ENCODE measurements at places on chromosomes 3 and 15.

- DNase-seq, result no peak
Observed at GRCh38 chr3:106755336-106755735, 621.9 kb upstream of the CCDC54 start.

DNA sequence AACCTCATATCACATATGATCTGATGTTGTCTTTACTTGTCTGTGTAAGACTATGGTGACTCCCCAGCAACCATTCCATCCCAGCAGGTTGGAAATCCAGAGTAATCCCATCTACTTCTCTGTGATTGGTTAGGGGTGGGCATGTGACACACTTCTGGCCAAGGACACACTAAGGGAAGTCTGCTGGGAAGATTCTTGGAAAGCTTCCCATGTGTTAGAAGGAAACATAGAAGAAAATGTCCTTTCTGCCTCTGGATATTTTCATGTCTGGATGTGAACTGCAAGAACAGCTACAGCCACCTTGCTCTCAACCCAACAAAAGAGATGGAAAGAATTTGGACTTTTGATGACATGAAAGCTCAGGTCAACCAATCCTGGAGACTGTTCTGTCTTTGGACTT, 2.6 kb upstream of the UBE2Q2 start:
- no peak for DNase-seq

DNA sequence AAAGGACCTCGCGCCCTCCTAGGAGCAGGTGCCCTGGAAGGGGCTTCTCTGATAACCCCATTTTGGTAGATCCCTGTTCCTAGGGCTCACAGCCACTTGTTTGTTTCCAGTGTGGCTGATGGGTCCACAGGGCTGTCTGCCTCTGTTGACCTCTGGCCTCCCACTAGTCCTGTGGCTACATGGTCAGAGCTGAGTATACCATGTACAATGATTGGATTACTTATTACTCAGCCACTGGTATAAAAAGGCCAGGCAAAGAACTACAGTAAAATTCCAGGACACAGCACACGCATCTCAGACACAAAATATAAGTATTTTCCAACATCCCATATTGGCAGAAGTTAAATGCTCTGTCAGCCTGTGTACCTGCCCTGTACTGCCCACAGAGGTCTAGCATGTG, 277.3 kb downstream of the GABRG3 start:
- no peak for DNase-seq

GRCh38 chr3:126952261-126952982, 30.5 kb upstream of the PLXNA1 start:
- no peak for DNase-seq

GRCh38 chr3:177733233-177733632, 536.0 kb upstream of the TBL1XR1 start:
- DNase-seq, result no peak

DNA sequence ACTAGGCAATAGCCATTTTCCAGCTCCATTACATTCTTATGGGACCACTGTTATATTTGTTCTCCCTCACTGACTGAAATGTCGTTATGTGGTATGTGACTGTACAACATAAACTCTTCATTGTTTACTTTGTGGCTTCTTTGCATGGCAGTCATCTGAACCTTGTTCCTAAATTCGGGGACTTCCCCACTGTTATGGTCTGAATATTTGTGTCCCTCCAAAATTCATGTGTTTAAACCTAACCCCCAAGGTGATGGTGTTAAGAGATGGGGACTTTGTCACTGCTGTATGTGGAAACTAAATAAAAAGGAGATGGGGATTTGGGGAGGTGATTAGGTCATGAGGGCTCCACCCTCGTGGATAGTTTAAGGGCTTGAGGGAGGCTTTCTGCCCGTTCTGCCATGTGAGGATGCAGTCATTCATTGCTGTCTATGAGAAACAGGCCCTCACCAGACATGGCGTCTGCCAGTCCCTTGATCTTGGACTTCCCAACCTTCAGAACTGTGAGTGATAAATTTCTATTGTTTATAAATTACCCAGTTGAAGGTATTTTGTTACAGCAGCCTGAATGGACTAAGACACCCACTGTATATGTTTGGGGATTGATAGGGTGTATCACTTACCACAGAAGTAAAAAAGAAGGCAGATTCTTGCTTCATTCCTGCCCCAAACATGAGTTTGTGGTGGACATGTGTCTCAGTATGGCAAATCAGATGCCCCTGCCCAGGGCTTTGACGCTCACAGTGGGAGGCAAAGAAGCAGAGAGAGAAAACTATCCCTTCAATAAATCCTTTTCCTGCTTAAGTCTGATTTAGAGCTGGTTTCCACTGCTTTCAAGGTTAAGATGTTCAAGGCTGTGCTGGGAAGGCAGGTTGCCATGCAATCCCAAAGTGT, 138.0 kb upstream of the UBE2E1 start:
- DNase-seq, result no peak

- peak; percentile 84 for DNase-seq
Observed at GRCh38 chr3:177359593-177360357, 162.5 kb upstream of the TBL1XR1 start.

GRCh38 chr15:65789105-65789504, 3.0 kb downstream of the DENND4A start:
- no peak for DNase-seq

DNA sequence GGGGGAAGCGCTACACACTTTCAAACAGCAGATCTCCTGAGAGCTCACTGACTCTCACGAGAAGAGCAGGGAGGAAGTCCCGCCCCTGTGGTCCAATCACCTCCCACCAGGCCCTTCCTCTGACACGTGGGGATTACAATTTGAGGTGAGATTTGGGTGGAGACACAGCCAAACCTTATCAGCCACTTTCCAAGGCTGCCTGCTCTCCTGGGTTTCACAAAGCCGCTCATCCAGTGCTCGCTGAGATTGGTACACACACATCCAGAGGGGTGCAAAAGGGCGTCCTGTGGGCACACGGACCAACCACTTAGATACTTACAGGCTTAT, 23.1 kb downstream of the XXYLT1 start:
- no peak for DNase-seq

DNA sequence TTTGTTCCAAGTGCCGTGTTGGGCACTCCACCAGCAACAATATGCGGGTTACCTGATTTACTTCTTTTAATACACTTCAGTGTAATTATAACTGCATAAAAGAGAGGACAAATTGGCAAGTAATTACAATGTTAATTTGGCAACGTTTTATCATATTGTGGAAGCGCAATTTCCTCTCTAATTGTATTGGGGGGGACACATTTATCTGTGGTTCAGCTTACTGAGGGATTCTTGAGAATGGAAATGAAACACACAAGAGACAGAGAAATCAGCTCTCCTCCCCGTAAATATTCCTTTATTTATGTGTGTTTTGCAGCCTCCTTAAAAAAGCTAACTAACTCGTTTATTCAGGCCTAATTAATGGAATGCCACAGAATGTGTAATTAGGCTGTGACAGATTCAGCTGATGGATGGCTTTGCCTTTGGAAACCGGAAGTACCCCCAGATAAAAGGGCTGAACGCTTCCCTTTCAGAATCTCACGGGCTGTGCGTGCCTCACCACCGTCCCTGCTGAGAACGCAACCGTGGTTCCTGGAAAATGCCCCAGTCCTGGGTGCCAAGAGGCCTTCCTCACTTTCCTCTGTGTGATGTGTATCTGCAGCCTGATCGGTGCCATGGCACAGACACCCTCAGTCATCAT, 247.1 kb upstream of the ST8SIA2 start:
- no peak for DNase-seq

DNA sequence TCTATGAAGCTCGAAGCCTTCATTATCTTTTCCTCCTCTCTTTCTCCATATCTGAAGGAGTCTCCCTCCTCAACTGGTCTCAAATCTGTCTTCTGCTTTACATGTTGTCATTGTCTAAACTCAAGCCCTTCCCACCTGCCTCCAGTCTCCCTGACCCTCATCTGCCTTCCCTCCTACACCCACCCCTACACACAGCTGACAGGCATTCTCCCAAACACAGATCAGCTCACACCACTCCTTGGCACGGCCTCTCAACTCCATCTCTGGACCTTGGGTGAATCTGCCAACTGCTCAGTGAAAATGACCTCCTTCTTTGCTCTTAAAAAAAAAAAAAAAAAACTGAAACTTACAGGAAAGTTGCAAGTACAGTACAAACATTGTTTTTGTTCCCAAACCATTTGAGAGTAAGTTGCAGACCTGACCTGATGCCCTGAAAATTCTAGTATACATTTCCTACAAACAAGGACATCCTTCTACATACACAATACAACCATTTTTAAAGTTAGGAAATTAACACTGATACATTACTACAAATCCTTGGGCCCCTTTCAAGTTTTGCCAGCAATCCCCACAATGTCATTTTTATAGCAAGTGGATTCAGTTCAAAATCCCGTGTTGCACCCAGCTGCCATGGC, 49.4 kb upstream of the UBE2E1 start:
- no peak for DNase-seq

GRCh38 chr3:143884861-143885260, 36.6 kb upstream of the SLC9A9 start:
- no peak for DNase-seq

GRCh38 chr15:32853592-32853991, 135.8 kb downstream of the GREM1 start:
- DNase-seq, result no peak

DNA sequence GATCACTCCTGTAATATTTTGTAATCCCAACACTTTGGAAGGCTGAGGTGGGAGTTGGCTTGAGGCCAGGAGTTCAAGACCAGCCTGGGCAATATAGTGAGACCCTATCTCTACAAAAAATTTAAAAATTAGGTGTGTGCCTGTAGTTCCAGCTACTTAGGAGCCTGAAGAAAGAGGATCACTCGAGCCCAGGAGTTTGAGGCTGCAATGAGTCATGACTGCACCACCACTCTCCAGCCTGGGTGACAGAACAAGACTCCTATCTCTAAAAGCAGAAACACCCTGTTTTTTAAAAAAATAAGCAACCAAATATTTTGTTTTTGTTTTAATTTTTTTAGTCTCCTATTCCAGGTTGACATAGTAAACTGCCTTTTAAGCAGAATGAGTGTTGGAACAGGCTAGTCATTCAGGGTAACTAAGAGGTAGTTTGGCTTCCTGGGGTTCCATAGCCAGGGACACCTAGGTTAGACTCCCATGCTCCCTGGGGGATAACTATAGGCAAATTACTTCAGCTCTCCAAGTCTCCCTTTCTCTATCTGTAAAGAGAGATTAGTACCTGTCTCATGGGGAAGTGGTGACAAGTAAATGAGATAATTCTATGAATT, 114.6 kb upstream of the C15orf61 start:
- DNase-seq, result no peak

GRCh38 chr3:128339491-128340012, 127.1 kb downstream of the DNAJB8 start:
- DNase-seq, result no peak

- no peak for DNase-seq
Observed at GRCh38 chr15:76168237-76168984, 108.6 kb downstream of the TMEM266 start.

- DNase-seq, result no peak
Observed at GRCh38 chr3:122233101-122233952, 49.9 kb downstream of the CASR start.

GRCh38 chr3:129504471-129505100, 23.9 kb upstream of the RHO start:
- DNase-seq, result no peak

DNA sequence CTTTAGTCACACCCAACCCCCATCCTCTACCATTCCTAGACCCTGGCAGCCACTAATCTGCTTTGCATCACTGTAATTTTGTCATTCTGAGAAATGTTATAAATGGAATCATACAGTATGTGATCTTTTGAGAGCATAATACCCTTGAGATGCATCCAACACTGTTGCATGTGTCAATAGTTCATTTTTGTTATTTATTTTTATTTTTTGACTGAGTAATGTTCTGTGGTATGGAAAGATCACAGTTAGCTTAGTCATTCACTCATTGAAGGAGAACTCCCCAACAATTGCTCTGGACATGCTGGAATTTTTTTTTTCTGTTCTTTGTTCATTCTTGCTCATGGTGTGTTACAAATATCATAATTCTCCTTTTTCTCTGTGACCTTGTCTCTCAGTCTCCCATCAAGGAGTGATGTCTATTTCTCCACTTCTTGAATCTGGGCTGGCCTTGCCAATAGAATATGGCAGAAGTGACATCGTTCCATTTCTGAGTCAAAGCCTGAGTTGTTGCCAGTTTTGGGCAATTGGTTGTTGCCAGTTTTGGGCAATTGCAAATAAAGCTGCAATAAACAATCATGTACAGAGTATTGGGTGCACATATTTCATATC, 6.8 kb upstream of the ADPGK start:
- no peak for DNase-seq

- no peak for DNase-seq
Observed at GRCh38 chr15:57751177-57751800, 44.8 kb downstream of the POLR2M start.

GRCh38 chr3:134376385-134376765, 2.1 kb upstream of the AMOTL2 start:
- DNase-seq, result no peak

DNA sequence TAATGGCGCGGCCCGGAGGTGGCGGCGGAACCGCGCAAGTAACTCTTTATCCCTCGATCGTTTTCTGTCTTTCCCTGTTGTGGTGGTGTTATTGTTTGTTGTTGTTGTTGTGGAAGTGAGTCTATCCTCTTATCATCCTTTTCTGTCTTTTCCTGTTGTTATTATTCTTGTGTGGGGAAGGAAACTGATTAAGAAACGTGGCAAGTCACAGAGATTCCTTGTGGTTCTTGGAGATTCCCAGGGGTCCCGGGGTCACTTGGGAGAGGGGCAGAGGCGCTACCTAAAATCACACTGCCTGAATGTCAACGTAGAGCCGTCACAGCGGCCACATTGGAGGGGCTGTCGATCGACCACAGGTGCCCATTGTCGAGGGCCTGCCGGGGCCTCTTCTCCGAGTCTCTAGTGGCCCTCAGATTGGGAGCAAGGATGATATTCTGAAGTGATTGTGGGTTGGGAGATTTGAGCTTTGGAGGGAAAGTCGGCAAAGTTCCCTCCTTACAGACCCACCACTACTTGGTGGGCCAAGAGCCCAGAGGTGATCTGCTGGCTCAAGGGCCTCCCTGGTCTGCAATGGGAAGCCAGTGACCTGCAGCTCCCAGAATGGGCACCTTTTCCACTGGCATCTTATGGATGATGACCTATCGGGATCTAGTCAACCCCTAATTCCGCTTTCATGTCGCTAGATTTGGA, 790 bp downstream of the PARP14 start:
- no peak for DNase-seq

- no peak for DNase-seq
Observed at GRCh38 chr3:114319453-114319852, 25.6 kb downstream of the TIGIT start.

DNA sequence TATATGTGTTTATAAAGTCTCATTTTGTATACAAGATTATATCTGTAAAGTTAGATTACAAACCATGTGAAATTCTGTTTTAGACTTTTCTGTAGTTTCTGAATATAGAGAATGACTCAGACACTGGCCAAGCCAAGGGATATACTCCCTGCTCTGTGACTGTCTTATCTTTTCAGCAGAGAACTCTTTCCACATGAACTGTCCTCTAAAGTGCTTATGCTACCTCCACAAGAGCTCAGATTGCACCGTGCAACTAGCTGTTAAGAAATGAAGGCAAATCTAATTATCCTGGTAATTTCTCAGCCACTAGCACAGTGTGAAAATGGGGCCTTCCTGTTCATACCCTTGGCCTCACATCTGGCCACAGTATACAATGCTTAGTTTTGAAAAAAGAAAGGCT, 44.3 kb upstream of the CPNE4 start:
- no peak for DNase-seq

Measured in activated CD8-positive, alpha-beta memory T cell treated with anti-CD3 and anti-CD28 coated beads for 1 hour (primary cell).